ENCODE measurements at places on chromosomes 3 and 15.

- DNase-seq = no peak
Measured at GRCh38 chr3:56775838-56776555, 25.8 kb downstream of the ARHGEF3 start.

- no peak for DNase-seq
Measured at GRCh38 chr3:49248840-49249227, 28.2 kb downstream of the C3orf62 start.

- no peak for DNase-seq
Measured at GRCh38 chr3:128945041-128945877, 48.6 kb downstream of the CFAP92 start.

- DNase-seq = no peak
Measured at GRCh38 chr3:126558336-126559071, at the start of gene C3orf22. Gene C3orf22 (minus strand): TSS chr3:126558932. CDS start chr3:126553390, 5,542 bp downstream.

GRCh38 chr3:184315871-184316661 is 1.7 kb downstream of the EIF4G1 start:
- no peak for DNase-seq

GRCh38 chr15:79410237-79410636 is 21.9 kb upstream of the MINAR1 start:
- no peak for DNase-seq

GRCh38 chr3:14288833-14289451 is 110.3 kb downstream of the LSM3 start:
- no peak for DNase-seq

DNA sequence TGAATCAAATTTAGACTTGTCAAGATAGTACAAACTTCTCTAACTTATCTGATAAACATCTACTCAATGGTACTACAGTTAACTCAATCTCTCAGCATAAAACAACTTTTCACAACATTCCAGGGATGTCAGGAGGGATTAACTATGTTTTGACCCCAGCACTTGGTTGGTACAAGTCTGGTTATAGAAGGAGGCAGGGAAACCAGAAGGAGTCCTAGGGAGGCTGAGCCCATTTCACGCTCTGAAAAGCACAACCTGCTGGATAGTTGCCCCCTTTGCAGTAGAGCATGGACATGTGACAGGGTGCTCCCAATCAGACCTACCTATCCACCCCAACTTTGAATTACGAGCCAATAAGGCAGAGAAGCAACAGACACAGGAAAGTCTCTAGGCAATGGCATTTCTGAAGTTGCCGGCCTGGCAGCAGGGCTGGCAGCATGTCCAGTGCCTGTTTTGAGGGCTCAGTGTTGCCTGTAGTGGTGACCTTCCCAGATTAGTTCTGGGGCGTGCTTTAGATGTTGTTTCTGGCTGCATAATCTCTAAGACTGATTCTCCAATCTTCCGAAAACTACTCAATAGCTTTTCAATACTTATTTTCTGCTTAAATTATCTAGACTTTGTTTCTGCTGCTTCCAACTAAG is 8.2 kb downstream of the ANKUB1 start:
- DNase-seq = no peak

- DNase-seq = no peak
Measured at GRCh38 chr3:150902988-150903387, 2.3 kb downstream of the MINDY4B start.

DNA sequence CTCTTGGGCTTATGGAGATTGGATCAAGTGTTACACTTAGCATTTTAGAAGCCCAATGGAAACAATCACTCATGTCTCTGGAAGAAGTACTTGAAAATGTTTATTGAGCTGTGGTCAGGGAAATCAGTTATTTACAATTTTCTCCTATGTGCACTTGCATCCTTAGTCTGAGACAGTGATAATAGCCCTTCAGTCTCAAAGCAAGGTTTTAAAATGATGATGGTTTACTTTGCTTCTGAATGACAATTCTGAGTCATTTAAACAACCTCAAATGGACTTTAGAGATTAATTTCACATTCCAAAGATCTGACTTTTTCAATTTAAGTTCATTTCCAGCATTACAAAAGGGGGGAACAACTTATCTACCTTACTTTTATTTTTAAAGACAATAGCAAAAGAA is 20.1 kb downstream of the TIPARP start:
- no peak for DNase-seq

- no peak for DNase-seq
Measured at GRCh38 chr15:89370120-89370977, 35.7 kb upstream of the POLG start.

DNA sequence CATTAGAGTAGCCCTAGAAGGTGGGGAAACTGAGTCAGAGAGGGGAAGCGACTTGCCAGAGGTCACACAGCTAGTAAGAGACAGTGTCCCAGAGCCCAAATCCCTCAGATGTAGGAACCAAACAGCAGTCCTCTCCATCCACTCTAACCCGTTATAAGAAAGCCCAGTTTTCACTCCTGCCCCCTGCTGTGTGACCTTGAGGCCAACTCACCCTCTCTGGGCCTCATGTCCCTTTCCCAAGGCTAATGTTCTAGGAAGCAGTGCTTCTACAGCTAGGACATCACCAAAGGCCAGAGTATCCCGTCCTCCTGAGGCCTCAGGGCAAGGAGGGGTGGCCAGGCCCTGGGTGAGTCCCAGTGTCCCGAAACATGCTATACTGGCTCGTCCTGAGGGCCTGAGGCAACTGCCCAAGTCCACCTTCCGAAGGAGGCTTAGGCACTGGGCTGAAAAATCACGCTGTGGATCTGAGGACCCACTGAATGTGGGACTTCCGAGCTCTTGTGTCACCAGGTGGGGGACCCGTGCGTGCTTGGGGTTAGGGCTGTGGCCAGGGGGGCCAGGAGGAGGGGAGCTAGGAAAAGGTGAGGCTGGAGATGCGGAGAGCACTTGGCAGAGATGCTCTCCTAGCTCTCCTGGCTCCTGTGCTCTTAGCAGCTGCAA is 109.2 kb upstream of the SLC6A11 start:
- no peak for DNase-seq

- DNase-seq = no peak
Measured at GRCh38 chr15:74781431-74782258, at the start of gene CSK. Gene CSK (plus strand): TSS chr15:74782080. CDS start chr15:74798298, 16,218 bp downstream.

GRCh38 chr15:77838061-77838460 is 205.3 kb upstream of the LINGO1 start:
- DNase-seq = no peak

GRCh38 chr3:123586131-123586530 is 1.3 kb upstream of the HACD2 start:
- peak; percentile 54 for DNase-seq

- no peak for DNase-seq
Measured at GRCh38 chr3:133742351-133743091, 3.7 kb upstream of the TF start.

DNA sequence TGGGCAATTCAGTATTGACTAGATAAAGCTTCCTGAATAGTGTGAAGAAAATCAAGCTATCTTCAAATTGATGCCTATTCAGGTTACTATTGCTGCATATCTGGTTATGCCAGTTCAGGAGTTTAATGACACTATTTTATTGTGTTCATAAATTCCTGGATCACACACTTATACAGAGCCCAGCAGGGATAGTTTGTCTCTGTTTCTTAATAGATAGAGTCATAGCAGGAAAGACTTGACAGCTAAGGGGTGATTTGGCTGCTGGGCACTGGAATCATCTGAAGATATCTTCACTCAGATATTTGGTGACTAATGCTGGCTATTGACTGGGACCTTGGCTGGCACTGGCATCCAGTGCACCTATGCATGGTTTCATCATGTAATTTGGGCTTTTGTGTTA is 187.8 kb downstream of the PYDC2 start:
- DNase-seq = no peak

DNA sequence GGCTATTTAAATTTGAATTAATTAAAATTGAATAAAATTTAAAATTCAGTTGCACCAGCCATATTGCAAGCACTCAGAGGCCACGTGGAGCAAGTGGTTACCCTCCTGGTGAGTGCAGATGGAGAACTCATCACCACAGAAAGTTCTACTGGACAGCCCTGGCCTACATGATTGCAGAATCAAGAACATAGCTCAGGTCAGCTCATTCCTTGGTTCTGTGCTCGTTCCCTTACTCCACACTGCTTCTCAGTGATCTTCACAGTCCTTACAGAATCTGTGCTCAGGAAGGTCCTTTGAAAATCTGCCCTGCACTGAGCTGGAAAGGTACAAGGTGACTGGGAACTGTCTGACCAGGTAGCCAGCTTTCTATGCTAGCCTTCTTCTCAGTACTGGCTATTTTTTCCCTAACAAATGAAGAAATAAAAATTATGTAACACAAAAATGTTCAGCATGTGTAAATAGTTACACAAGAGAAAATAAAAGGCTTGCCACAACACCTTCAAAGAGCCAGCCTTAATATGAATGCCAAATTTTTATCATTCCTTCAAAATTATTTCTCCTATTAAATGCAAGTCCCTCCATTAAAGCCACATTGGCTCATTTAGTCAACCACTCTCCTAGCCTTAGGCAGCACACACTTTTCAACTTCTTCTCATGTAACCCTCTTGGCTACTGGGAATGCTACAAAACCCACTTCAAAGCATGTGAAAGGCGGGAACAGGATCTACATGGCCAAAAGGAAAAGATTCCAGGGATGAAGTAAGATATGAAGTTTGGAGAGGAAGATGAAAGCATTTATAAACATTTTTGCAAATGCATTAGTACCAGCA is 326.4 kb upstream of the WNT5A start:
- no peak for DNase-seq

GRCh38 chr3:149867563-149867962 is 54.5 kb downstream of the RNF13 start:
- DNase-seq = no peak

DNA sequence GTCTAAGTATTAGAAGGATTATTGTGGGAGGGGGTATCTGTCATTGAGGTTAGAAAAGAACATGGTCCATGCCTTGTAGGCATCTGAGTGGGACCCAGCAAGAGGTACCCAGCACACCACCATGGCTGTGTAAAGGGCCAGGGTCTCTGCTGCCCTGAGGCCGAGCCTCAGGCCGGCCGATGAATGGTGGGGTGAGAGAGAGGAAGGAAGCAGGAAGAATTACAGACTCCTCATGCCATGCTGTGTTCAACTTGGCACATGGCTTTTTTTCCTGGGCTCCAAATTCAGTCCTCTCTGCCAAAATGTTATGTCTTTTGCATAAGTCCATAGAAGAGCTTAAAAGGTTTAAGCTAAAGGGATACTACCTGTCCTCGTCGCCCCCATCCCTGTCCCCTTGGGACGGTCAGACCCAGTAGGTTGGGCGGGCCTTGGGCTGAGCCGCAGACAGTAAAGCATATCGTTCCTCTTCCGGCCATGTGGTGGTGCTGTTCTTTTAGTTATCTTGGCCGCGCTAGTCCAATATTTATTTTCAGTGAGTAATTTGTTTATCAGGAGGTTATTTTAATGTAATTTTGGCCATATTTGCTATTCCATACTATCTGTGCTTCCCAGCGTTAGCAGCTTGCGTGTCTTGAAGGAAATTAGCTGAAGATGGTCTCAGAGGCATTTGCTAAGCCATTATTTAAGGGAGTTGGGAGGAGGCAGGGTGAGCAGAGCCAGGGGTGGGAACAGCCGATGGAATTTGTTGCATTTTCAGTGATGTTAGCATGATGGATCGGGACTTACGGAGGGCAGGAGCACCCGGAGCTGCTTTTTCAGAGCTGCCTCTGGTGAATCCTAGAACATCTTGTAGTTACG is 152.4 kb downstream of the AGBL1 start:
- DNase-seq = peak; percentile 4

DNA sequence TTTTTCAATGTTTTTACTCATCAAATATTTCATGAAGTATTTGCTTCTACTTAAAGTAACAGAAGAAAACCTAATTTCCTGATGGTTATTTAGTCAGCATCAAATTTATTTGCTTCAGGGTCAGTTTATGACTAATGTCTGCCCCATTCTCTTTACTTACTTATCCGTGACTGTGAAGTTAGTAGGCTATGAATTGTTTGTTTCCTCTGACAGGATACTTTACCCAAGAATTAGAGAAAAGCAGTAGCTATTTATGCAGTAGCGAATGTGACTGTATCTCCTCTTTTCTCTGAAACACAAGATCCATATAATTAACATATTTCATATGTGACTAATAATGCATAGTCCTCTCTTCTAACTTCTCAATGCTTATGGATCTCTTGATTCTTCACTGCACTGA is 329.9 kb upstream of the ROBO1 start:
- no peak for DNase-seq

GRCh38 chr3:86914670-86915069 is 76.3 kb downstream of the VGLL3 start:
- DNase-seq = no peak

- peak; percentile 54 for DNase-seq
Measured at GRCh38 chr3:138180375-138181029, 5.8 kb upstream of the DBR1 start.

DNA sequence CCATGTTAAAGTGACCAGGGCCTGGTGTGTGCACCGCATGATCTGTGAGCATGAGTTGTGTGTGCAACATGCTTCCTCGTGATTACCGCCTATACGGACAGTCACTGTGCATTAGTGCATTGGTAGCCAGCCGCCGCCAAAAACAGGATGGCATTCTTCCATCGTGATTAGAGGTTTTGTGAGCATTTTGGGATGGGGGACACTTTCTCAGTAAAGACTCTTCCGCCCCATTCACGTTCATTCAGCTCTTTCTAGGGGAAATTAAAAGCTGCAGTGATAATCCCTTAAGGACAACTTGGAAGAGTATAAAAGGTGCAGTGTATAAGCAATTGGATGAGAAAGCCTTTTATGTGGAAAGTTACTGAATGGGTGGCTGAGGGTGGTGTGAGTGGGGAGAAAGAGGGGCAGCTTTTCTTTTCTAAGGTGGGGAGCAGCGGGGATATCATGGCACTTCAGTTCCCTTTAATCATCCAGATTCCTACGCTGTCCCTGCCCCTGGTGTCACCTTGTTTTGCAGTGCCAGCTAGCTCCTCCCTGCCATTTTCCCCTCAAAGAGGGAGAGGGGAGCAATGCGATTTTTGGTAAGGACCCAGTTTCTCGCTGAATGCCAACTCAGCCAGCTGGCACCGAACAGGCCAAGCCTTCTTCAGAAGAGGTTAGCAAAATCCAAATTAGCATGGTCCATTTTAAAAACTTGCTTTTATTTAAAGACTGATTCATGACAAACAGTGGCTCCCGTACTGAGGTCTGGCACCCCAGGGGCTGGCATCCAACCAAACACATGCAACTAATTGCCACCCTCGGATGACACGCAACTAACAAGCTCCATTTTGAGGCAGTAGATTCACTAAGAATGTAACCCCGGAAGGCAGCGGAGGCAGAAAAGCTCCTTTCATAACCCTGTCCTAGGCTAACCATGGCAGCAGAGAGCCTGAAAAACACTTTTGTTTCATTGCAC is 447.8 kb downstream of the FHIT start:
- no peak for DNase-seq

DNA sequence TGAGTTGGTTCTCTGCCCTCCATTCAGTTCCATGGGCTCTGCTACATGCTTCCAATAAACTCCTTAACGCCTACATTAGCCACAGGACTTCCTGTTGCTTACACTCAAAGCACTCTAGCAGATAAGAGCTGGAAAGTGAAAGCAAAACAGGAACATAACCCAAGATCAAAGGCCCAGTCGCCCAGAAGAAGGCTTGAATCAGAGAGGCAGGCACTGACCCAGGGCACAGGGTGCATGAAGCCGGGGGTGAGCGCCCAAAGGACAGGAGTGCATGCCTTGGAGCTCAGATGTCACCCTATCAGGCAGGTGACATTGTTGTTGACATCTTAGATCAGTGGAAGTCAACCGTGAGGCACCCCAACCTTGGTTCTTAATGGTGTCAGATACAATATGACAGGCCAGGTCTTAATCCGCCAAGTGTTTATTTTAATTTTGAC is 235.1 kb downstream of the UACA start:
- DNase-seq = peak; percentile 93

- DNase-seq = no peak
Measured at GRCh38 chr3:190306026-190306425, 16.2 kb downstream of the CLDN1 start.

- DNase-seq = no peak
Measured at GRCh38 chr3:58874248-58874741, 175.5 kb downstream of the CFAP20DC start.
